ENCODE measurements at places on chromosomes 7 and 10. TPM values are rescaled to one million over a fixed set of nuclear protein-coding genes. Genes with fewer than 3 reads are reported as not detected.

The CACNB2 gene
- 0.46 TPM for total RNA-seq

The NRCAM gene
- total RNA-seq, result 9.3 TPM

The INMT gene
- total RNA-seq, result 0.09 TPM

The ASIC3 gene
- 5.9 TPM for total RNA-seq

The NEURL1 gene
- 1.5 TPM for total RNA-seq

The PLEKHS1 gene
- not detected for total RNA-seq

The PSMA2 gene
- 119 TPM for total RNA-seq

The RPS24 gene
- 1,230 TPM for total RNA-seq

The CALHM1 gene
- total RNA-seq, result not detected

The NACAD gene
- total RNA-seq, result 21.6 TPM

The TMEM26 gene
- 0.18 TPM for total RNA-seq

The GIMAP4 gene
- not detected for total RNA-seq
